ENCODE measurements at places on chromosomes 12 and 14.

GRCh38 chr12:71214511-71215285, 56.9 kb upstream of the TSPAN8 start:
- DNase-seq, result no peak

- peak; percentile 28 for DNase-seq
Measured at GRCh38 chr12:63068857-63069442, 82.1 kb downstream of the AVPR1A start.

- DNase-seq, result no peak
Measured at GRCh38 chr12:28951935-28952334, 197.1 kb upstream of the FAR2 start.

GRCh38 chr12:63963868-63964267, 119.4 kb downstream of the SRGAP1 start:
- DNase-seq, result no peak

GRCh38 chr14:41167040-41167439, 439.6 kb upstream of the LRFN5 start:
- DNase-seq, result peak; percentile 90

- DNase-seq, result peak; percentile 77
Measured at GRCh38 chr14:21557084-21557901, 22.6 kb downstream of the OR10G3 start.

Data from NCI-H1105 (cell line).